Epithelial cell of proximal tubule (primary cell): ENCODE measurements at places on chromosomes 2 and 18.

DNA sequence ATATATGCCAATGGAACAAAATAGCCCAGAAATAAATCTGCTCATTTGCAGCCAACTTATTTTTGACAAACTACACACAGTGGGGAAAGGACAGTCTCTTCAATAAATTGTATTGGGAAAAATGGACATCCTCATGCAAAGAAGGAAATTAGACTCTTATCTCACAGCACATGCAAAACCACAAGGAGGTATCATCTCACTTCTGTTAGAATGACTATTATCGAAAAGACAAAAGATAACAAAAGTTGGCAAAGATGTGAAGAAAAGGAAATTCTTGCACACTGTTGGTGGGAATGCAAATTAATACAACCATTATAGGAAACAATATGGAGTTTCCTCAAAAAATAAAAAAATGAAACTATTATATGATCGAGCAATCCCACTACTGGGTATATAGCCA, 16.3 kb upstream of the WDR75 start:
- no peak for DNase-seq

DNA sequence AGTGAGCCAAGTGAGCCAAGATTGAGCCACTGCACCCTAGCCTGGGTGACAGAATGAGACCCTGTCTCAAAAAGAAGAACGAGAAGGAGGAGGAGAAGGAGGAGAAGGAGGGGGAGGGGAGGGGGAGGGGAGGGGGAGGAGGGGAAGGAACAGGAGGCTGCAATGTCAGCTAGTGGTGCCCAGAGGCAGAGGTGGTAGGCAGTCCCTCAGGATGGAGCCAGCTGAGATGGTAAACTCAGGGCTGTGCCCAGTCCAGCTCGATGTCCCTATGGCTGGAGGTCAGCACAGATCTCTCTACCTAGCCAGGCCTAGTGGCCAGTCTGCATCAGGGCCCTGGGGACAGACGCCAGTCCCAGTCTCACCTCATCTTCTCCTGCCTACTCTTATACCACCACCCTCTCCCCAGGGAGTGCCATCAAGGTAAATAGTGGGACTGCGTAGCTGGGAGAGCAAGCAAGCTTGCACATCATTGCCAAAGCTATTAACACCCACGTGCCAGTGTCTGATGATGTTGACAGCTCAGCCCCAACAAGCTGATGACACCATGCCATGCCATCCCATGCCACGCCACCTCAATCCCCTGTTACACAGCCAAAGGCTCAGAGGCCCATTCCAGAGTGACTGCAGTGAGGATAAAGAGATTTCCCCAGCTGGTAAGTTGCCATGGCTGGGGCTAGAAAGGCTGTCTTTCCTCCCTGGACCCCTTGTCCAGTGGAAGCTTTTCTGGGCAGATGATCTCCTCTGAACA, 7.6 kb upstream of the PLB1 start:
- no peak for DNase-seq

DNA sequence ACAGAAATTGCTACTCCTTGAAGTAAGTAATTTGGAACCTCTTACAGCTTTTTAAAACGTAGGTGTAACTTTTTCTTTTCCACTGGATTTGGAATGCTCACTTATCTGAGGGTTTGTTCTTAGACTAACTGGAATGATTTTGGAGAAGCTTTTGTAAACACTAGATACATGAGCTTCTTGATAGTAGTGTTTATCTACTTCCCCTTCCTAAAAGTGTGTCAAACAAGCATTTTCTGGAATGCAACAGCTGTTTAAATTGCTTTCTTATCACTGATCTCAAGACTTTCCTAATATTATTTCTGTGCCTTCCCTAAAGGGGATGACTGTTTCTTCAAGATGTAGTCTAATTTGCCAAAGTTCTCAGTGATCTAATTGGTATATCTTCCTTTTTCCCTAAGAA, 282.6 kb downstream of the CCDC178 start:
- no peak for DNase-seq

DNA sequence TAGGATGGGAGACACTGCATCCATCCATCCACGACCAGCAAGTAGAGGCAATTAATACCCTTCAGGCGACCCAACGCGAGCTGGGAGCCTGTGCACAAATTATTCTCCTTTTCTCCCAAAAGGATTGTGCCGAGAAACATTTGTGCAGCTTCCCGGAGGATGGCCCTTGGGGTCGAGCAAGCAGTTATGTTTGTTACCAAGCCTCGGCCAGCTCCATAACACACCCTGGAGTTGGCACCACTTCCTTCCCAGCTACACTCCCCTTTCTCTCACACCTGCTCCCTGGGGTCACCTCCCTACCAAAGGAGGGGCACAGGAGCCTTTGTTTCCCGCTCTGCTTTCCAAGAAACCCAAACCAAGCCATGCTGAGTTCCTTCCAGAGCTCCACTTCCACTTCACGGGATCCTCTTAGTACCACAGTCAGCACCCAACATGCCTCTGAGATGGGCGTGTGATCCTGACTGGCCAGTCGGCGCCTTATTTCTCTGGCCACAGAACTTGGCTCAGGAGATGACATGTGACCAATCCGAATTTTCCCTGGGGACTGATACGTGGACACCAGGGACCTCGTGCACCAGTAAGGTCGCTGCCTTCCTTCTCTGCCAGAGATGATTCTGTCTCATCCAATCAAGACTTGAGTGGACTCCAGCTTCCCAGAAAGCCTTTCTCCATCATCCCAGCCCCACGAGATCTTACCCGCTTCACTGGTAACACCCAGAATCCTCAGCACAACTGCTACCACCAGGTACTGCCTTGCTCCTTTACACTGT, 28.5 kb downstream of the GPR55 start:
- DNase-seq, result no peak

- no peak for DNase-seq
Measured at GRCh38 chr2:65349863-65350262, 82.5 kb downstream of the SPRED2 start.

DNA sequence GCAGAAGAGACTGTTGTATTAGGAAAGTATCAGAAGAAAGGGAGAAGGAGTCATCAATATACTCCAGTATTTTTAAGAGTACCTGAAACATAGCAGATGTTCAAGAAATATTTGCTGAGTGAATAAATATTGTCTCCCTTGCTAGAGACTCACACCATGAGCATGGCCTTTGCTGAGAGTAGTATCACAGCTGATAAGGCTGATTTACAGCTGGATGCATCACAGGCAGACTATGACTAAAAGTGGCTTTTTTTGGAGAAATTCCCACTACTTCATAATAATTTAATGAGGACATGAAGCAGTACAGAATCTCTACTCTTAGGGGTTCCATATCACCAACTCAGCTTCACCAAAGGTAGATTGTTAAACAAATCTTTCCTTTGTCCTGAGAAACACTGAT, 373.3 kb downstream of the RBM43 start:
- no peak for DNase-seq

DNA sequence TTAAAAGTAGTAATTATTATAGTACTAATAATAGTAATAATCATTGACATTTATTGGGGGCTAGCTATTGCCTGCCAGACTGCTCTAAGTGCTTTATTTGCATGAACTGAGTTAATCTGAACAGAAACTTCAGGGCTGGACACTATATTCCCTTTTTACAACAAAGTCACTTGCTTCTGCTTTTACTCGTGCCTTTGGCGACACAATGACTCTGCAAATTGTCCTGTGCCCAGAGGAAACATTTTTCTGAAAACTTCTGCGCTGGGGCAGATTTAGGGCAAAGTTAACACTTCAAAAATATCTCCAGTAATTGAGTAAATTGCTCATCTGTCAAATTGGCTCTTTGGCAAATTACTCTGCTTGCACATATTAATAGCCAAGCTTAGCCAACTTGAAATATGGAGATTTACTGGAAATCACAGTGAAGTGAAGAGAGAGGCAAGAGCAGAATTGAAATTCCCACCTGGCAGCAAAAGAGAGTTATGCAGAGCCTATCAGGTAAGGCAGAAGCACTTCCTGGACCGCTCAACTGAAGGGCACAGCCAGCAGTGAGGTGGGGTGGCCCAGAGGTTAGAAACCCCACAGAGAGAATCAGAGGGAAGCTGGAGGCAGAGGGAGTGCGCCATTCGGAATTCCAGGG, 36.3 kb downstream of the BMP10 start:
- no peak for DNase-seq

GRCh38 chr2:10439971-10440370, 8.2 kb downstream of the ODC1 start:
- DNase-seq, result no peak

GRCh38 chr2:26300234-26300925, 45.6 kb upstream of the SELENOI start:
- DNase-seq, result no peak

- no peak for DNase-seq
Measured at GRCh38 chr18:58820251-58820650, 44.4 kb upstream of the ZNF532 start.

DNA sequence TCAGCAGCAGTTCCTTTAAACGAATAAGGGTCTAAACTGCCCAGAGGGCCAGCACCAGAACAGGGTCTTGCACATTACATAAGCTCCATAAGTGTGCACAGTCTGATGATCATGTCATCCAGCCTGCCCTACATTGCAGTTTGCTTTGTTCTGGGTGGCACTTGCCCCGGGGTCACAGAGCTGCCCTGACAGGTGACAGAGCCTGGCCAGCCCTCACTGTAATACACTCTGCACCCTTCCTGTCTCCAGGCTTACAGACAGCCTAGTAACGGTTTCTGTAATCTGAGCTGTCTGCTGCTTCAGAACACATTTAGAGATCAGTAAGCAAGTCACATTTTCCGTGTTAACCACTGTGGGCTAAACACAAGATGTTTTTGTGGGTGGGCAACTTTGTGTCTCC, 213.3 kb downstream of the FAM210A start:
- no peak for DNase-seq

GRCh38 chr2:183426825-183427224, 302.6 kb downstream of the NUP35 start:
- no peak for DNase-seq

GRCh38 chr2:153387203-153387602, 91.4 kb downstream of the RPRM start:
- no peak for DNase-seq

DNA sequence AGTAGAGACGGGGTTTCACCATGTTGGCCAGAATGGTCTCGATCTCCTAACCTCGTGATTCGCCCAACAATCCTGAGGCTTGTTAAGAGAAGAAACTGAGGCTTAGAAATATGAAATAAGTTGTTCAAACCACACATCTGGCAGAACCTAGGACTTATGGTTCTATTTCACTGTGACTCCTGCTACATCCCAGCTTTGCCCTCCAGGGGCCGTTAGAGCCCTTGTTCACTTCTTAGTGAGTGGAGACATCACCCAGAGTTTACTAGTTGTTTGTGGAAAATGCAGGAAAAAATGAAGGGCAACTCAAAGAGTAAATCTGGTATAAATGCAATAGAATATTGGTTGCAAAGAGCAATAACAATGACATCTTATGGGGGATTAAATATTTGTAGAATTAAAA, 43.9 kb downstream of the MARCHF4 start:
- no peak for DNase-seq

- DNase-seq, result no peak
Measured at GRCh38 chr2:240323601-240324291, 111.7 kb upstream of the GPC1 start.

- no peak for DNase-seq
Measured at GRCh38 chr2:45276914-45277313, 267.7 kb upstream of the SIX2 start.

DNA sequence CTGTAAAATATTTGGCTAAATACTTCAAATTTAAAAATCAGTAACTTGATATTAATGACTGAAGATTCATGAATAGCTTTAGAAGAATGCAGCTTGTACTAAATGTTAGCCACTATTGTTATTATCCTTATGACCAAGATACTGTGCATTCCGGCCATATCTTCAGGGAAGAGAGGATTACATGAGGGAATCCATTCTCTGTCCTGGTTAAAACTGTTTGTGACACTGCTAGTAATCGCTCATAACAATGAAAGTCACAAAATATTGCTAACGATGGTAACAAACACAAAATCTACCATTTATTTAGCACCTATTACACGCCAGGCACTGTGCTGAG, 217.7 kb downstream of the PRKCE start:
- DNase-seq, result no peak

DNA sequence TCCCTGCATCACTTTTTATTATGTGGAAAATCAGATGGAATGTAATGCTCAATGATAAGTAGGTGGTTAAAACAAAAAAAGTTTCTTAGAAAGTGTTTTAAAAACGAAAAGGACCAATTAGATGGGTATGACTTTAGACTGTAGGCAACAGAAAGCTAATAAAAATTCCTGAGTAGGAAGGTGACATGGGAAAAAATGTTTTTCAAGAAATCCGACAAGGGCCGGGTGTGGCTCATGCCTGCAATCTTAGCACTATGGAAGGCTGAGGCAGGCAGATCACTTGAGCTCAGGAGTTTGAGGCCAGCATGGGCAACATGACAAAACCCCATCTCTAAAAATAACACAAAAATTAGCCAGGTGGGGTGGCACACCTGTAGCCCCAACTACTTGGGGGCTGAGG, 126.1 kb downstream of the THADA start:
- DNase-seq, result no peak

DNA sequence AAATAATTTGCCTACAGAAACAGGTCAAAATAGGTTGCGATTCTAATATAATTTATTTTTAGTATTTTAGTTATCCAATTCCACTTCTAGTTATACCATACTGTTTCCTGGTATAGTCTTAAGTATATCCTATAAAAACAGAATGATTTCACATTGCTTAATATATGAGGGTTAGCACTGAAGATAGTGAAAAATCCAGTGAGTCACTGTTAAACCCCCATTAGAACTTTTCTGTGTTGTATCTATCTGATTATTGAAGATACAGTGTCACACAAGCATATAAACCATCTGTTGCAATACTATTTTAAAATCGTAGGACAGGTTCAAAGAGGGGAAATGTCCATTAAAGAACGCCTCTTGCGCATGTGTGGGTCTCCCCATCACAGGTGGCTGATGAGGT, 110.0 kb downstream of the FEZ2 start:
- no peak for DNase-seq

DNA sequence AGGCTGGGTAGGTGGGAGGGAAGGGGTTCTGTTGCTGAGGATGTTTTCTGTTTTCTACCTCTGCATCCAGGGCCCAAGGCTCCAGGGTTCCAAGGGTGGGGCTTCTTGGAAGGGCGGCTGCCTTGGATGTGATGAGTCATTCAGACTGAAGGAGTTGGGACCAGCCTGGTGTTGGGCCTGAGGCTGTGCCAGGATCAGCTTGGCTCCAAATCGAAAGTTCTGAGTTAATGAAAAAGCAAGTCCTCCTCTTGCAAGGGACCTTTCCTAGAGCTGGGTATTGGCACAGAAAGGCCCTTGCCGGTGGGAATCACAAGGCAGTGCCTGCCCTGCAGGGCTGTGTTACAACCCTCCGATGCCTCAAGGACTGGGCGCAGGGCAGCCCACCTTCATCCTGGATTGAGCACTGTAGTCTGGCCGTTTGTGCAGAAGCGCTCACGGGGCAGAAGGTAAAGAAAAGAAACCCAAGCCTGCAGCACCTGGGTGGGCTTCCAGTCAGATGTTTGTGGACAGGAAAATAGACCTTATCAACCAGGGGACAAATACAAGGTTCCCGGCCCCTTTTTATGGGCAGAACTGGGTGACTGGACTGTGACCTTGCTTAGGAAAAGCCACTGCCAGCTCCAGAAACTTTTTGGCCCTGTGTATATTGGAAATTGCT, 52.5 kb upstream of the MCFD2 start:
- DNase-seq, result peak; percentile 75
